ENCODE measurements at places on chromosomes 7 and 10.

GRCh38 chr7:121376979-121377378, 19.1 kb downstream of the FAM3C start:
- DNase-seq, result no peak

GRCh38 chr10:78458983-78459638, 425.4 kb downstream of the RPS24 start:
- no peak for DNase-seq

DNA sequence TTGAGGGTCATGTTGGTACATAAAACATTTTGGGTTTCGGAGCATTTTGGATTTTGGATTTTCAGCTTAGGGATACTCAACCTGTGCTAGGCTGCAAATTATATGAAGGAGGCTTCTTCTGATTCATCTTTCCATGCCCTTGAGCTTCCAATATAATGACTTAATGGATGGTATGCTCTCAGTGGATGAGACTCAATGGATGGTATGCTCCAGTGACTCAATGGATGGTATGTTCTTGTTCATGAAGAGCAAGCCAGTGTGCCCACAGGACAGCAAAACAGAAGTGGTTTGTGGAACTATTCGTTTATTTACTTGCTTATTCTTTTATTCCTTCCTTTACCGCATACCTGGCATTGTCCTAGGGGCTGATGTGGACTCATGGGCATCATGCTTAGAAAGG, 969.6 kb downstream of the LRMDA start:
- DNase-seq, result no peak

GRCh38 chr7:47314728-47315607, 266.9 kb downstream of the TNS3 start:
- no peak for DNase-seq

GRCh38 chr7:115356139-115356746, 434.3 kb downstream of the MDFIC start:
- no peak for DNase-seq

GRCh38 chr10:71735709-71736569, 16.4 kb upstream of the C10orf105 start:
- peak; percentile 77 for DNase-seq

DNA sequence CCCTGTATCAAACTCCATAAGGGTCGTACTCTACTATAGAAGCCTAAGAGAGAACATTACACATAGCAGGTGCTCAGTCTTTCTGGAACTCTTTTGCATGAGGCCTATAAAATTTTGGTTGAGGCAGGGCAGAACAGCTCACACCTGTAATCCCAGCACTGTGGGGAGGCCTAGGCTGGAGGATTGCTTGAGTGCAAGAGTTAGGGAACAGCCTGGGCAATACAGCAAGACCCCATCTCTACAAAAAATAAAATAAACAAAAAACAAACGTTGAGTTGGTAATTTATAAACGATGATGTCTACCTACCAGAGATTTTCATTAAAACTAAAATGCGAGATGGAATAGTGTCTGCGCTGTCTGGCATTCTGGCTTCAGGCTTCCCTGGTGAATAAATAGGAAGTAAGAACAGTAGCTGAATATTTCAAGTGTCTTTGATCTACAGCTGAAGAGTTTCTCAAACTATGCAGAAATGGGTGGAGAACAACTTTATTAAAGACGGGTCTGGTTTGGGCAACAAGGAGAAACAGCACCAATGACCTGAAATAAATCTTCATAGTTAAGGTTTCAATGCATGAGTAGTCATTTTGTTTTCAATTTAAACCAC, 774 bp downstream of the PON2 start:
- DNase-seq, result no peak

GRCh38 chr7:108351729-108352131, 104.5 kb downstream of the NRCAM start:
- no peak for DNase-seq

GRCh38 chr7:156554488-156554887, 86.1 kb upstream of the RNF32 start:
- DNase-seq, result no peak

DNA sequence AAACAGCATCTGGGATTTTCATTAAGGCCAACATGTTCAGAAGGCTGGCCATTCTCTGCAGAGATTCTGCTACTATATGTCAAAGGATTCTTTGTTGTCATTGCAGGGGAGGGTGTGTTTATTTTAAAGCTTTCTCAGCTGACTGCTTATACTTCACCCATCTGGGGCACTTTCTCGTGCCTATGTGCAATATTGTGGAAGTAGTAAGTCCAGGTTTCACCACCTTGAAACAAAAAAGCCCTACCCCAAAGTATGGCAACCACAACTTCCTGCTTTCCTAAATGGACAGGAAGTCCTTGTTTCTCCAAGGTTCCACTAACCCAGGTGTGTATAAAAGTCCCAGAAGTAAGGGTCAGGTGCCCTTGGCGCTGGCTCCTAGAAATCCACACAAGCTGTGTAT, 58.7 kb upstream of the COL1A2 start:
- no peak for DNase-seq

- DNase-seq, result no peak
Measured at GRCh38 chr7:103605640-103606039, 159.6 kb upstream of the SLC26A5 start.

- no peak for DNase-seq
Measured at GRCh38 chr7:14747701-14748100, 154.8 kb downstream of the DGKB start.

DNA sequence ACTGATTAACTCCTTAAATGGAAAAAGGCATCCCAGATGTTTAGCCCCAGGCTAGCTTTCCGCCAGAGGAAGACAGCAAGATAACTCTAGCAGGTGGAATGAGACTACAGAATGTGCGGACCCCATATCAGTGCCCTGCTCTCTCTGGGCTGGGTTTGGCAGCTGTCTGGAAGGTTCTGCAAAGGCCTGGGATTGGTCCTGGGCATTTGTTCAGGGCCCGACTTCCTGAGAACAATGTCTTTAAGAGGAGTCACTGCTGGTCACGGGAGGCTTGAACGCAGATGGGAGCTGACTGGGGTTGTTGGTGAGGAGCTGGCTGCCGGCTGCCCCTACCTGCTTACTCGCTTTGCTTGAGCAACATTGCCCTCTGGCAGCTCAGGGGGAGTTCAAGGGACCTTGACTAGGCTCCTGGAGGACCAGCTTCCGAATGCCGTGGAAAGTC, 130.6 kb upstream of the BTBD16 start:
- DNase-seq, result no peak

DNA sequence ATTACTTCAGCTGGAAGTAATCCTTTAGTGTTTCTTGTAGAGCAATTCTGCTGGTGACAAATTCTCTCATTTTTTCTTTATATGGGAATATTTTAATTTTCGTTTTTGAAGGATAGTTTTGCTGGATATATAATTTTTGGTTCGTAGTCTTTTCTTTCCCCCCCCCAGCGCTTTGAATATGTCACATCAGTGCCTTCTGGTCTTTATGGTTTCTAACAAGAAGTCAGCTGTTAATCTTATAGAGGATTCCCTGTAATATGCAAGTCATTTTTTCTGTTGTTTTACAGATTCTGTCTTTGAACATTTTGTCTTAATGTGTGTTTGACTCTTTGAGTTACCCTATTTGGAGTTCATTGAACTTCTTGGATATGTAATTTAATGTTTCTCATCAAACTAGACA, 96.3 kb downstream of the SDK1 start:
- no peak for DNase-seq

DNA sequence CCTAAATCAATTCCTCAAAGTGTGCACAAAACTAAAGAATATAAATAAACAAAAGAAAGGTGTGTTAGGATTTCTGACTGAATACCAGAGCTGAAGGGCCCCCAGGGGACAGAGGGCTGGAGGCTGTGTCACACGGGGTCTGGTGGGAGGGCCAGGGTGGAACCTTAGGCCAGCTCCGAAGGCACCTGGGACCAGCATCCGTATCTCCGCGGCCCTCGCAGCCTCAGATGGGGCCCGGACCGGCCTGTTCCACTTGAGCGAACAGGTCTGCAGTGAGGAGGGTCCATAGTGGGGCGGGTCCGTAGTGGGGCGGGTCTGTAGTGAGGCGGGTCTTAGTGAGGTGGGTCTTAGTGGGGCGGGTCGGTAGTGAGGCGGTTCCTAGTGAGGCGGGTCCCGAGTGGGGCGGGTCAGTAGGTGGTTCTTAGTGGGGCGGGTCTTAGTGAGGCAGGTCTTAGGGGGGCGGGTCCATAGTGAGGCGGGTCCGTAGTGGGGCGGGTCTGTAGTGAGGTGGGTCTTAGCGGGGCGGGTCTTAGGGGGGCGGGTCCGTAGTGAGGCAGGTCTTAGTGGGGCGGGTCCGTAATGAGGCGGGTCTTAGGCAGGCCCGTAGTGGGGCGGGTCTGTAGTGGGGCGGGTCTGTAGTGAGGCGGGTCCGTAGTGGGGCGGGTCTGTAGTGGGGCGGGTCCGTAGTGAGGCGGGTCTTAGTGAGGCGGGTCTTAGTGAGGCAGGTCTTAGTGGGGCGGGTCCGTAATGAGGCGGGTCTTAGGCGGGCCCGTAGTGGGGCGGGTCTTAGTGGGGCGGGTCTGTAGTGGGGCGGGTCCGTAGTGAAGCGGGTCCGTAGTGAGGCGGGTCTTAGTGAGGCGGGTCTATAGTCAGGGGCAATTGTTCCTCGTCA, 15.1 kb downstream of the GPR146 start:
- DNase-seq, result no peak

GRCh38 chr10:43137717-43138020, 576 bp upstream of the CSGALNACT2 start:
- peak; percentile 65 for DNase-seq

DNA sequence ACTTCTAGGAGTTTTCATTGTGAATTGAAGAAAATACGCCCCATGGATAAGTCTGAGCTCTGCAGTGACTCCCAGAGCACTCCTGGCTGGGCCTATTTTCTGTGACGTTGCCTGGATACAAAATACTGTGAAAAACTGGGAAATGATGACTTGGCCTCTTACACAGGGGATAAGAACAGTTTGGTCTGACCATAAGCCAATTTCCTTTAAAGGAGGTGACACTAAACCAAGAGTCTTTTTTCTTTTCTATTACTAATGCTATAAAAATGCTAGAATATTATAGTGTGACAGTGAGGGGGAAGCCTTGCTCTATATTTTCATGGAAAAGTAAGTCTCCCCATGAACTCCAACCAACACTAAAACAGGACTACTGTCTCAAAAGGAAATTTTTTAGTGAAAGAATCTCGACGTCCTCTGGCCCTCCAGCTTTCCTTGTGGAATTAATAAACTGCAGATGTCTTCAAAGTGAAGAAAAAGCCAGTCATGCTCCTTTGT, 45.5 kb downstream of the MYOF start:
- DNase-seq, result no peak

DNA sequence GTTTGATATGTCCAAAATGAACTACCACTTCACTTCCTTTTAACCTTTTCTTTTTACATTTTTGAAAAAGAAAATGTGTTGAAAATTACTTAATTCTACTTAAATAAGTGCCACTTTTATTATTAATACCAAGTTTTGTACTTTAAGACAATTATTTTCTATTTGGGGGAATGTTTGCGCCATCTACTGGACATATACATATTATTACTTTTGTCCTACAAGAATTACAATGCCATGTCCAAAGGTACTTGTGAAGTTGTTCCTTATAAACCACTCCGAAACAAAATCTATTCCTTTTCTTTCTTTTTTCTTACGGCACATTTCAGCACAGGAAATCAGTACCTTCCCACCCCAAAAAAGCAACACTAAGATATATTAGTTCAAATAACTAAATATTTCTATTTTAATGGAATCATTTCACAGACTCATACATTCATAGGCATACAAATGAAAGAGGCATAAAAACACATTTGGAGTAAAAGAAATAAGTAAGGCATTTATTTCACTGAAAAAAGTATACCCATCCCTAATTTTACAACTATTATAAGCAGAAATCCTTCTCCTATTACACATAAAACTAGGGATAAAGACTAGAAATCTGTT, 169.9 kb downstream of the RNF133 start:
- no peak for DNase-seq

DNA sequence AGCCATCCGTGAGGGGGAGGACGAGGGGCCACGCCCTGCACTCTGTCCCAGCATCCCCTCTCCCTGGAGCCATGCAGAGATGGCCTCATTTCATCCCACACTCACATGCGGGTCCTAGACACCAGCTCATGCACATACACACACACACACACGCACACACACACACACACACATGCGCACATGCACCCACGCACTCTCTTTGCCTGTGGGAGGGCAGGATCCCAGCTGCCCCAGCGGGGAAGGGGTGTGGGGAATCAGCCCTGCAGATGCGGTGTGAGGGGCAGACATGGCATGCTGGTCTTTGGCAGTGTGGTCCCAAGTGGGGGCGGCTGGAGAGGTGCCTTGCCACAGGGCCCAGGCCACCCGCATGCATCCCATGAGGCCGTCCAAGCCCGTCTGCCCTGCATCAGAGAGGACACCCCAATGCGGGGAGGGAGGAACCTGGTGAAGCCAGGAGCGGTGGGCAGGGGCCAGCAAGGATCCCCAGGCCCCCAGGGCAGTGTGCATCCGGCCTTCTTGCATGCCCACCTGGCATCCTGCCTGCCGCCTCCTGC, 68.1 kb downstream of the LHPP start:
- DNase-seq, result no peak

DNA sequence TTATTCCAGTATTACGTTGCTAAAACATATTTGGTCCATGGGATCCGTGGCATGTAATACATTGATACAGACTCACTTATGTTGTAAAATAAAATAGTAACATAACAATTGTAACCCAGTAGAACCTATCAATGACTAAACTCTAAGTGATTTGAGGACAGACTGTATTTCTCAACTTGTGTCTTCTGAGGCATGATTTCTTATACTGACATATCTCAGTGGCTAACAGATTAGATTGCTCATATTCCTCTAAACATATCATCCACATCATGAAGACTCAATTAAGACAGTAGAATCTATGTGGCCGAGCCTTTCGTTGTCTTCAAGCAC, 72.3 kb downstream of the CREB5 start:
- no peak for DNase-seq

DNA sequence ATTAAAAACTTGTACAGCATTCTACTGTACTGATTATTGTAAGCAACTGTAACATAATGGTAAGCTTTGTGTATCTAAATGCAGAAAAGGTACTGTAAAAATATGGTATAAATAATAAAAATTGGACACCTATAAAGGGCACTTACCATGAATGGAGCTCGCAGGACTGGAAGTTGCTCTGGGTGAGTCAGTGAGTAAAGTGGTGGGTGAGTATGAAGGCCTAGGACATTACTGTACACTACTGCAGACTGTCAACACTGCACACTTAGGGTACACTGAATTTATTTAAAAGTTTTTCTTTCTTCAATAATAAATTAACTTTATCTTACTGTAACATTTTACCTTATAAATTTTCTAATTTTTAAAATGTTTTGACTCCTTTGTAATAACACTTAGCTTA, 118.6 kb upstream of the ASAH2 start:
- no peak for DNase-seq

DNA sequence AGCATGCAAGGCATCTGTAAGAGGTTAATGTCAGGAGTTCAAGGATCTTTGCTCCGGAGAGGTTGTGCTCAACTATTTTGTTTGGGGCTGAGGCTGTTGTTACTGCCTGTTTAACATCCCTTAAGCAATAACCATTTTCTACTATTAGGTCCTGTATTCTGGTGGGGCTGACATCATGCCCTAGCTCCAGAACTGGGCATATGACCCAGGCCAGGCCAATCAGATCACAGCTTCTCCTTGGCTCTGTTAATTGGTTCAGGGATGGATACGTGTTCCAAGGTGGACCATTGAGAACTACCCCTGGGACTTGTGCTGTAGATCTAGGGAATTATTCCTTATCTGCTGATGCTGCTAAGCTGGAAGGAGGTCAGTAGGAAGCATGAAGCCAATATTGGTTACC, 67.0 kb downstream of the SYPL1 start:
- DNase-seq, result no peak
